ENCODE measurements at places on chromosomes 1 and 21. TPM values are rescaled to one million over a fixed set of nuclear protein-coding genes. Genes with fewer than 3 reads are reported as not detected.

The CELA3A gene
- total RNA-seq, result not detected

The KIF14 gene
- 3.1 TPM for total RNA-seq

The LRRC53 gene
- not detected for total RNA-seq

The PPP2R5A gene
- 30.2 TPM for total RNA-seq

The LCE1C gene
- not detected for total RNA-seq

The G0S2 gene
- total RNA-seq, result 5.4 TPM

The KIAA1614 gene
- 11.7 TPM for total RNA-seq

The DPYD gene
- 14.7 TPM for total RNA-seq

The PTP4A2 gene
- 260 TPM for total RNA-seq

The SPRR4 gene
- not detected for total RNA-seq

The ADORA3 gene
- 0.58 TPM for total RNA-seq

The OR2AK2 gene
- not detected for total RNA-seq

The PRELP gene
- 1.5 TPM for total RNA-seq

The FCGR3B gene
- total RNA-seq, result 0.13 TPM

The LCE1B gene
- total RNA-seq, result not detected

The C1orf174 gene
- total RNA-seq, result 18.0 TPM

The EDARADD gene
- total RNA-seq, result 0.18 TPM

The SLC30A1 gene
- total RNA-seq, result 11.3 TPM
